Erythroblast (primary cell): ENCODE measurements at places on chromosomes 16 and 17.

- DNase-seq, result peak; percentile 71
These were observed 18.3 kb upstream of the WFIKKN2 start for GRCh38 chr17:50816771-50817751.

- DNase-seq, result no peak
These were observed 334.3 kb upstream of the TBX2 start for GRCh38 chr17:61065263-61065773.

DNA sequence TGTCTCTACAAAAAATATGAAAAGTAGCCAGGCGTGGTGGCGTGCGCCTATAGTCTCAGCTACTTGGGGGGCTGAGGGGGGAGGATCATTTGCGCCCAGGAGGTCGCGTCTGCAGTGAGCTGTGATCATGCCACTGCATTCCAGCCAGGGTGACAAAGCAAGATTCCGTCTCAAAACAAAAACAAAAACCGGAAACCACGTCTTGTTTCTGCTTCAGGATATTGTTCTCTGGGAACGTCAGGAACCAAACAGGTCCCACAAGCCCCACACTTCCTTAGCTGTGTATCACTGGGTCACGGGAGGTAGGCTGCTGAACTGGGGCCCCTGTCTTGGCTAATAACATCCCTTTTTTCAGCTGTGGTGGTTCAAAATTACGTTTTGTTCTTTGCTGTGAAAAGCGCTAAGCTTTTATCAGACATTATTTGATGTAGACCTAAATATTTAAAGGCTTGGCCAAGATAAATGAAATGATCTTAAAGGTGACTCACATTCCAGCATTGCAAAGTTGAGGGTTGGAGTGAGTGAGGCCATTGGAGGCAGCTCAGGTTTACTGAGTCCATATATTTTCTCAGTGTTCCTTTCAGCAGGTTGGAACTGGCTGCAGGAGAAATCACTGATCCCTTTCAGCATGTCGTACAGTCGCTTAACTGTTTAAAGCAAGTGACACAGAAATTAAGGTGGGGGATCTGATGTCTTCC, 16.4 kb upstream of the SEC14L1 start:
- DNase-seq, result peak; percentile 80

- DNase-seq, result no peak
These were observed 31.7 kb downstream of the STH start for GRCh38 chr17:46030752-46031151.

- no peak for DNase-seq
These were observed 116.5 kb downstream of the CMIP start for GRCh38 chr16:81560979-81561657.

GRCh38 chr17:44069974-44070454, 521 bp upstream of the G6PC3 start:
- no peak for DNase-seq
